ENCODE measurements at places on chromosomes 1 and 21.

DNA sequence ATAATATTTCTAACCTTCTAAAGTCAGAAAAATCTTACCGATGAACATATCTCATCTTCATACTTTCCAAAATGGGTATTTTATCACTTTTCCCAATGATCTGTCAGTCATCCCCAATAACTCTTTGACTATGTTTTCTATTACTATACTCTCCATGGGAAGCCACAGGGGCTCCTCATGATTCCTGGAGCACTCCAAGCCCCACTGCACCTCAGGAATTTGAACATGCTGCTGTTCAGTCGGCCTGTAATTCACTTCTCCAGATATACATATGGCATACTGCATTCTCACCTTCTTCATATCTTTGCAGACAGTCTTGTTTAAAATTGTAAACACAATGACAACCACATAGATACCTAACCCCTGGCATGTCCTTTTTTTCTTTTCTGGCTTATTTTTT lies 333.0 kb downstream of the BRINP3 start:
- DNase-seq: no peak

DNA sequence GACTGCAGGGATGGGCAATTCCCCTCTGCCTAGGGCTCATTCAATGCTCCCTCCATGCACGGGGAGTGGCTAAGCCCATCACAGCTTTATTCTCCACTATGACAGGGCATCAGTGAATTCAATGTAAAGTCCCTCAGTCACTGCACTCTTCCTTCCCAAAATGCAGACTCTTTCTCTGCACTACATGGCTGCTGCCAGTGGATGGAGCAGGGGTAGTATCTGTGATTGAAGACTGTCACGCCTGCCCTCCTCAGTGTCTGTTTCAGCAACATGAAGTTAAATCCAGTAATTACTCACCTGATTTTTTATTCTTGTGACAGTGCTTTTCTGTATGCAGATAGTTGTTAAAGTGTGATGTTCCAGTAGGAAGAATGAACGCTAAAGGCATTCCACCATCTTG lies 1323.2 kb downstream of the AMY1C start:
- DNase-seq: no peak

- DNase-seq: no peak
Measured at GRCh38 chr1:38291906-38292521, 245.4 kb upstream of the POU3F1 start.

GRCh38 chr1:15418806-15419515 lies 9.3 kb downstream of the EFHD2 start:
- no peak for DNase-seq

- DNase-seq: peak; percentile 79
Measured at GRCh38 chr21:45257673-45258341, 29.9 kb downstream of the POFUT2 start.

GRCh38 chr1:197463142-197463541 lies 195.1 kb downstream of the CRB1 start:
- DNase-seq: no peak

GRCh38 chr1:43781574-43781973 lies 74.2 kb downstream of the ST3GAL3 start:
- DNase-seq: no peak

GRCh38 chr1:201678264-201679101 lies 139.6 kb downstream of the NAV1 start:
- DNase-seq: no peak

- DNase-seq: no peak
Measured at GRCh38 chr1:17509363-17509762, 30.1 kb upstream of the ARHGEF10L start.

GRCh38 chr1:212034516-212035122 lies 738 bp downstream of the INTS7 start:
- DNase-seq: no peak

- DNase-seq: no peak
Measured at GRCh38 chr1:61293986-61294504, 211.7 kb downstream of the NFIA start.

DNA sequence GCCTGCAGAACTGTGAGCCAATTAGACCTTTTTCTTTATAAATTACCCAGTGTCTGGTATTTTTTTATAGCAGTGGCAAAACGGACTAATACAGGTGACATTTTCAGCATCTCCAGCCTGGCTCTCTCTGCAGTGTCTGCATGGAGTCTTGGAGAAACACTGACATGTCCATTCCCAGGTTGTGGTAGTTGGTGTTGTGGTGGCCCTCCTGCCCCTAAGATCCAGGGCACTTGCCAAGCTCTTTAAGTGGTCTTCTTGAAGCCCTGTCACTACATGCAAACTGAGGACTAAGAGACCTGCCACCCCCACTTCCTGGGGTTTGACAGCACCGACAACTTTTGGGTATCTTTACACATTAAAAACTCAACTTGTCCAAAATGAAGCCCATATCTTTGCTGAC lies 419.4 kb downstream of the NPHP4 start:
- DNase-seq: peak; percentile 90

- DNase-seq: no peak
Measured at GRCh38 chr1:53550201-53550741, 91.1 kb downstream of the DMRTB1 start.

DNA sequence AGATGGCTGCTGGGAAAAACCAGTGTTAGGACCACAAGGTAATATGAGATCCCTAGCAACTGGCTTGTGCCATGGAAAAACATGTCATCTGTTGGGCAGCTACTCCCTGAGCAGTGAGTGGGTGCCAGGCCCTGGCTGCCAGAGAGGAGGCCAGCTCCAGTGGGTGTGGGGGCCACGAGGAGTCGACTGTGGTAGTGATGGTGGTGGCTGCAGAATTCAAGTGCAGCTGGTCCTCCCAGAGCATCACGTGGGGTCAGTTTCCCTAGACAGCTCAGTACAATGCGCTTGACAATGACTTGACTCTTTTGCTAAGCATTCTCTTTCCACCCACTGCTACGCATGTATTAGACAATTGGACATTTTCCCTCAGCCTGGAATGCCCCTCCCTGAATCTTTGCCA lies 14.5 kb upstream of the CDC42 start:
- no peak for DNase-seq

DNA sequence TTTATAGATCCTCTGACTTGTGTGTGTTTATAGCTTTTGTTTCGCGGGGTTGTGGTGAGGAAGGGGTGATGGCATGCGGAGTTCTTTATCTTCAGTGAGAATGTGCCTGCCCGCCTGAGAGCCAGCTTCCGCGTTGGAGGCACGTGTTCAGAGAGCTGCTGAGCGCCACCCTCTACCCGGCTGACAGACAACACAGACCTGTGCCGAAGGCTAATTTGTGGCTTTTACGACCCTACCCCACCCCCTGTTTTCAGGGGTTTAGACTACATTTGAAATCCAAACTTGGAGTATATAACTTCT lies 14.4 kb upstream of the CD101 start:
- DNase-seq: no peak

GRCh38 chr1:33180226-33180910 lies 1.5 kb downstream of the TRIM62 start:
- DNase-seq: peak; percentile 93

- no peak for DNase-seq
Measured at GRCh38 chr1:206992790-206993189, 22.5 kb upstream of the FCAMR start.

DNA sequence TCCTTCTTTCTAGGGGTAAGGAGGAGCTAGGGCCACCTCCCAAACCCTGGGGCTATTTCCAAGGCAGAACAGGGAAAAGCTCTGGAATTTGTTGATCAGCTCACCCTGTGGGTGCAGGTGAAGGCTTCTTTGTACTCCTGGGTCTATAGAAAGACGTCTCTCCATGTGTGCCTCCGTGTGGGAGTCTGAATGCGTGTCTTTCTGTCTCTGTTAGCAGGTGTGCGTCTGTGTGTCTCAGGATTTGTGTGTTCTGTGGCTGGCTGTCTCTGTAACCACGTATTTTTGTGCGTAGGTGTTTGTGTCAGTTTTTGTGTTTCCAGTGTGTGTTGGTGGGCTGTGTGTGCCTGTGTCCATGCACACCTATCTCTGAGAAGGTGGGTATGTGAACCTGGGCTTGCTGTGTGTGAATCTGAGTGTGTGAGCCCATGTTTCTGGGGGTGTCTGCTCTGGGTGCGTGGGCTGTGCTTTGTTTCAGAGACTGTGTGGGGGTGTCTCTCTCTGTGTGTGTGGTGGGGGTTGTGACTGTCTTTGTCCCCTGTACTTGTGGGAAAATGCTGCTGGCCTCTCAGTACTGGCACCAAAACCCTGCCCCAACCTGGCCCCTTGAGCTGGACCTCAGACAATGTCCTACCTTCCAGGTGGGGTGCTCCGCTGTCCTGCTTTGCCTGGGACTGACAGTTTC lies 12.7 kb upstream of the ETV3L start:
- DNase-seq: no peak

DNA sequence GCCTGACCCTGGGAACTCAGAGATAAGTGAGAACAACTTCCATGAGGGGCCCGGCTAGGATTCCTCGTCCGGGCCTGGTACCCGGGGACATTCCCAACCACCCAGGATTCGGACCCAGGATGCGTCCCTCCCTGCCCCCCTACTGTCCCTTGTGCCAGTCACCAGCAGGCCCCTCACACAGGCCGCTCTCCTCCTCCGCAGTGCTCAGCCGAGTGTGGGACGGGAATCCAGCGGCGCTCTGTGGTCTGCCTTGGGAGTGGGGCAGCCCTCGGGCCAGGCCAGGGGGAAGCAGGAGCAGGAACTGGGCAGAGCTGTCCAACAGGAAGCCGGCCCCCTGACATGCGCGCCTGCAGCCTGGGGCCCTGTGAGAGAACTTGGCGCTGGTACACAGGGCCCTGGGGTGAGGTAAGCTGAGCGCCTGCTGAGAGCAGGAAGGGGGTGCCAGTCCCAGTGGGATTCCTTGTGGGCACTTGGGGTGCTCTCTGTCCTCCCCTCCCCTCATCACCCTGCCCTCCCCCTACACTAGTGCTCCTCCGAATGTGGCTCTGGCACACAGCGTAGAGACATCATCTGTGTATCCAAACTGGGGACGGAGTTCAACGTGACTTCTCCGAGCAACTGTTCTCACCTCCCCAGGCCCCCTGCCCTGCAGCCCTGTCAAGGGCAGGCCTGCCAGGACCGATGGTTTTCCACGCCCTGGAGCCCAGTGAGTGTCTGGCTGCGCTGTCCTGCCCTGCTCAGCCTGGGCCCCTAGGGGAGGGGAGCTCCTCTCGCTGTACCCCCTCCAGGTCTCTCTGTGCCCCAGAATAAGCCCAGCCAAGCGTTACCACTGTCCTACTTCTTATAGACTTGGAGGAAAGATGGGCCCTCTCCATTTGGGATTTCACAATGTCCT lies 9.8 kb downstream of the ADAMTSL4 start:
- no peak for DNase-seq

GRCh38 chr1:100499194-100499811 lies 38.6 kb upstream of the GPR88 start:
- no peak for DNase-seq

- no peak for DNase-seq
Measured at GRCh38 chr21:18373606-18374005, 30.0 kb downstream of the TMPRSS15 start.

DNA sequence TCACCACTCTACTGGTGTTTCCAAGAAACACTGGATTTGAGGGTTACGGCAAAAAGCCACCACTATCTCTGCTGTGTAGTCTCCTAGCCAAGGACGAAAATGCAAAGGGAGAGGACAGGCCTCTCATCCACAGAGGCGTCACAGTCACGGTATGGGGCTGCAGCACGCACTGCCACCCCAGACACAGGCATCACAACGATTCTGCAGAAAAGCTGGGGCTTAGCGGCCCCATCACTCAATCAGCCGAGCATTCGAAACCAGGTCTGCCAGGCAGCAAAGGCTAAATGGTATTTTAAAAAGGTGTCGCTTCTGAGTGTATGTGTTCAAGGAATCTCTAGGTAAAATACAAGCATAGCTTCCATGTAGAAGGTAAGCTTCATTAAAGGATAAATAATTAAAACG lies 1.4 kb downstream of the RIPK4 start:
- no peak for DNase-seq

GRCh38 chr1:48858200-48858920 lies 81.7 kb upstream of the BEND5 start:
- no peak for DNase-seq

DNA sequence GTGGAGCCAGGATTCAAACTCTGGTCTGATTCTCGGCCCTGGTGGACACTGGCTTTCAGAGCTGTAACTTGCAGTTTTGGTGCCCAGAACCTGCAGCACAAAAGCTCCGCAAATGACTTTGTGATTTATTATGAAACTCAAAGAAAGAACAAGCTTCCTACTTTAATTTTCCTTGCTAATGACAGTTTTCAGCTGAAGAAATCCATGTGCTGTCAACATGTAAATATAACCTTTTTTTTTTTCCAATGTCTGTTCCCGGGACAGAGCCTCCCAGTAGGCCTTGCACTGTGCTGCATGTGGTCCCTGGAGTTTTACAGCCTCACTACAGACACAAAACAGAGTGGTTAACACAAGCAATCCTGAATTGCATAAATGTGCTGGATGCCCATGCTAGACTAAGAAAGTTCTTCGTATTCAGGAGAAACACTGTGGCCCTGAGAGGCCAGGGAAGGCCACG lies 62.3 kb upstream of the ANGPTL1 start:
- DNase-seq: no peak

- no peak for DNase-seq
Measured at GRCh38 chr1:110875216-110875731, 2.3 kb downstream of the CD53 start.

DNA sequence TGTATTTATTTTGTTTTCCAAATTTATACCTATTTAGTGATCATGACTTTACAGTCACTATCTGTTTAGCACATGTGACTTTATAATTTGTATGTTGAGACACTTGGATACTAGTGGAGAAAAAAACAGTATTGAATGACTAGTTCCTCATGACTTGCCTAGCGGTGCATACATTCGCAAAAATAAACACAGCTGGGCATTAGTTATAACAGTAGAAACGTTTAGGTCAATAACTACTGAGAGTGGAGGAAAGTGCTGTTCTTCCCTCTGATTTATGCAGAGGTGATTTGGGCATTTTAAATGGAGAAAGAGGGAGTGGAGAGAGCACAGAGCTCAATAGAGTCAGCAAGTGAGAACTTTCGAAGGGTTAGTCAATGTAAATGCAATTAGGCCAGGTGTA lies 1679.0 kb upstream of the B3GALT2 start:
- DNase-seq: no peak

DNA sequence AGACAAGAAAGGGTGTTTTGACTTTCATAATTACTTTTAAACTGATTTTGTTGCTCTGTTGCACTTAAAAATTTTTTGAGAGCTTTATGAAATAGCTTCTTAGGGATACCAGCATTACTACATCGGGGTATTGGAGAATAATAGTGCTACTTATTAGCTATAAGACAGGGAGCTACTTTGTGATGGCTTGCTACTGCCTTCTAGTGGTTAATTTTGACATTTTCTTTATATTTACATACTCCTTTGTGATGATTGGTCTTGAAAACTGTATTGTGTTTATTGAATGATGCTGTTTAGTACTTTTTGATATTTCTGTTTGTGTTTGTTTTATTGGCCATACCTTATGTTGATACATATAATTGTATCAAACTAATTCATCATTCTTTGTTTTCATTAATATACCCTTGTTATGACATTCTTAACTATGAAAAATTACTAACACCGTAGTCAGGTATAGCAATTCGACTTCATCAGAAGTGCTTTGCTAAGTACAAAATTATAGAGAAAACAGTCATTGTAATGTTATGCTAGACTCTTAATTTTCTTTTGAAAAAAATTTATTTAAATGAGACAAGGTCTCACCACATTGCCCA lies 85.5 kb downstream of the CLIC4 start:
- DNase-seq: no peak

- no peak for DNase-seq
Measured at GRCh38 chr21:46325073-46325912, 1.3 kb downstream of the PCNT start.
